ENCODE measurements at places on chromosomes 4 and X. TPM values are rescaled to one million over a fixed set of nuclear protein-coding genes. Genes with fewer than 3 reads are reported as not detected.

Gene TMEM47
- not detected for total RNA-seq

Gene C4orf50
- 1.0 TPM for total RNA-seq

Gene PNMA5
- 0.33 TPM for total RNA-seq

Gene NSUN7
- 0.48 TPM for total RNA-seq

Gene PPP4R3C
- not detected for total RNA-seq

Gene ADH1A
- not detected for total RNA-seq

Gene CXCL8
- 13.2 TPM for total RNA-seq

Gene GC
- total RNA-seq = not detected

Gene LRRC66
- 0.30 TPM for total RNA-seq

Gene REELD1
- not detected for total RNA-seq

Gene SPOCK3
- not detected for total RNA-seq

Gene ATP2B3
- total RNA-seq = not detected

Gene ZDHHC15
- total RNA-seq = not detected

Gene SERTM2
- total RNA-seq = not detected

Gene LANCL3
- total RNA-seq = 0.18 TPM

Gene MAGED4B
- total RNA-seq = 2.9 TPM

Measured in activated CD4-positive, alpha-beta memory T cell treated with anti-CD3 and anti-CD28 coated beads, Interleukin-2, amount 10 ng/mL, durations not matched to agents 7 days and 5 days (primary cell).